ENCODE measurements at places on chromosomes 13 and 19.

DNA sequence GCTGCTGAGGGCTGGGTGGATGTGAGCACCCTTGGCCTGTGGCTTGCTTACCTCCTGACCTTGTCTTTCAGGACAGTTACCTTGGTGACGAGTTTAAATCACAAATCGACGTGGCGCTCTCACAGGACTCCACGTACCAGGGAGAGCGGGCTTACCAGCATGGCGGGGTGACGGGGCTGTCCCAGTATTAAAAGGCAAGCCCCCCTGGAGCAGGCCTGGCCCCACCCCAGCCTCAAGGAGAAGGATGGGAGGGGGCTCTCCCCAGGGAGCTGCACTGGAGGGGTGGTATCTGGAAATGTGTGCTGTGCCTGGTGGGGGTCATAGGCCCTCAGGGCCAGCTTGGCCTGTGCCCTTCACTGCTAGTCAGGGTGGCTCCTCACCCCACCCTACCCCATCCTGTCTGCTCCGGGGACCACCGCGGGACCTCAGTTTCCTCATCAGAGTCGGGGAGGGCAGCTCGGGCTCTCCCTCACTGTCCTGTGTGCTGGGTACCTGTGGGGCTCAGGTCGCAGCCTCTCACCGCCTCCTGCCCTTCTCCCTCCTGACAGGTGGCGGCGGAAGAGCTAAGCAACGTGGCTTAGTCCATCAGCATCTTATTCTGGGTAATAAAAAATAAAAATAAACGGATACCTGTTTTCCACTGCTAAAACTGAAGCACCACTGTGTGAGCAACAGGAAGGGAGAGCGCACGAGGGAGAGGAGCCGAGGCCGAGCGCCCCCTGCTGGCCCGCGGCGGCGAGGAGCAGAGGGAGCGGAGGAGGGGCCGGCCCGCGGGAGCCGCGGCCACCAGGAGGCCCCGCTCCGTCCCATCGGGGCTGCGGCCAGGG lies 29.8 kb downstream of the CERS1 start:
- DNase-seq: peak; percentile 69

- no peak for DNase-seq
Measured at GRCh38 chr13:54234607-54235006, 1206.0 kb downstream of the OLFM4 start.

GRCh38 chr19:50478901-50479715 lies 2.5 kb upstream of the GARIN5A start:
- DNase-seq: no peak

DNA sequence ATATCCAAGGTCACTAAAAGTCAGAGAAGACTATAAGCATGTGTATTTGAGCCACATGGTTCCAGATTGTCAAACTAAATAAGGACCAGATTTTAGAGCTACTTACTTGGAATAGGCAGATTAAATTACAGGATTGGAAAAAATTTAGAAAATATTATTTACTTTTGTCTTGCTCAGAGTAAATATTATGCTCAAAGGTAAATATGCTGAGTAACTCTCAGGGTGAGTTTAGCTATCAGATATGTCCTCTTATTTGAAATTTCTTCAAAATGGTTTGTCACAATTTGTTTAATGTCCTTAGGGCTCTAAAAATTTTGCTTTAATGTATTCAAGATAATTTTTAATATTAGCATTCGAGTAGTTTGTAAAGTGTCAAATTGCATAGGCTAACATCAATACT lies 2455.2 kb downstream of the PCDH9 start:
- no peak for DNase-seq

DNA sequence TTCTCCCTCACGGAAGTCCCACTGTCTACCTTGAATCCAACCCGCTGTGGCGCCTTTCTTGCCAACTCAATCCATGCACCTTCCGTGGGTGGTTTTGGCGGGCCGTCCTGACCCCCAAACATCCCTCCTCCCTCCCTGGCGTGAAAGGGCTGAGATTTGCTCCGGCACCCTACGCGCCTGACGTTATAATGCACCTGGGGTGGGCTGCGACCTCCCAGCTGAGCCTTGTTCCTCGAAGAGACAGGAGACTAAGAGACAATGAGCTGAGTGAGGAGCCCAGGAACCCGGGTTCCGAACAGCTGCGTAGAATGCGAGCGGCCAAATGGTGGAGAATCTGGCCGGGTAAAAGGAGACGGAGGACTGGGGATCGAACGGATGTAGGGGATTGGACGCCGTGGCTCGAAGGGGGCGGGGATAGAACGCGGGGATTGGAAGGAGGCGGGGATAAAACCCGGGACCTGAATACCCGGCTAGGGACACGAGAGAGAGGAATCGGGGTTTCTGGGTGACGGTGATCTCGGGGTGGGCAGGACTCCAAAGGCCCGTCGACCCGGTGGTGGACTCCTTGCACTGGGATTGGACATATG lies at the start of gene CPT1C:
TSS of gene CPT1C (plus strand) at position 461 of the 587 bp plus-strand sequence. CDS start 1,137 bp downstream, outside the sequence.
- DNase-seq: peak; percentile 51

- DNase-seq: no peak
Measured at GRCh38 chr19:54426291-54426931, 11.1 kb downstream of the TTYH1 start.

DNA sequence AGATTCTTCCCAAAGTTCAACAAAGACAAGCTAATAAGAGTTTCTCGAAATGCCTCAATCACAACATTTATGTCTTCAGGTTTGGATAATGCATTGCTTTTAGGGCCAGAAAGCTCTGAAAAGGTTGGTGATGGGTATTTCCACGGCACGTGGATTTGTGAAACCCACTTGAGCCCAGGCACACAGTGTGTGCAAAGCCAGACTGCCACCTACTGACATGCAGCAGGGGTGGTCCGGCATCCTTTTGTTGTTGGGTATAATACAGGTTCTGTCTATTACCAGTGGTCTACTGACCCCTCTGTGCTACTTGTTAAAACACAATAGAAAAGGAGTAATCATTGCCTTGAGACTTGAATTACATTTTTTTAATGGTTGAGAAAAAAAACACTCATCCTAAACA lies 225.6 kb downstream of the RAP2A start:
- no peak for DNase-seq

GRCh38 chr13:112750570-112750969 lies 60.7 kb downstream of the ATP11A start:
- no peak for DNase-seq

DNA sequence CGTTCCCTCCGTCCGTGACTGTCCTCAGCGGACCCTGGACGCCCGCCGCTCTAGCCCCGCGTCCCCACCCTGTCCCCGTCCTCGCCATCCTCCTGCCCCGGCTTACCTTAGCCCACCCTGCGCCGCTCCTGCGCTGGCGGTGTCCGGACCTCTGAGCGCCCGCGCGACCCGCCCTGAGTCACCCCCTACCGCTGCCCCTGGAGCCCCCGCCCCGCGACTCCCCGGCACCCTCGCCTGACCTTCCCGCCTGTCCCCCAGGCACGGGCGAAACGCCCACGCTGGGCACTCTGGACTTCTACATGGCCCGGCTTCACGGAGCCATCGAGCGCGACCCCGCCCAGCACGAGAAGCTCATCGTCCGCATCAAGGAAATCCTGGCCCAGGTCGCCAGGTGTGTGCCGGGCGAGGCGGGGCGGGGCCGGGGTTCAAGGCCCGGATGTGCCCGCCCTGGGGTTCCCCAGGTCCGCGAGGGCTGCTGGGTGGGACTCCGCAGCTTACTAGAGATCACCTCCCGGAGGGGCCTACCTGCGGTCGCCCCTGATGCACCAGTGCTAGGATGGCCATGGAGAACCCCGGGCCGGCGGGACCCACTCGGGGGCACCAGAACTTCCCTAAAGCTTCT lies 5.1 kb downstream of the HMG20B start:
- DNase-seq: no peak

DNA sequence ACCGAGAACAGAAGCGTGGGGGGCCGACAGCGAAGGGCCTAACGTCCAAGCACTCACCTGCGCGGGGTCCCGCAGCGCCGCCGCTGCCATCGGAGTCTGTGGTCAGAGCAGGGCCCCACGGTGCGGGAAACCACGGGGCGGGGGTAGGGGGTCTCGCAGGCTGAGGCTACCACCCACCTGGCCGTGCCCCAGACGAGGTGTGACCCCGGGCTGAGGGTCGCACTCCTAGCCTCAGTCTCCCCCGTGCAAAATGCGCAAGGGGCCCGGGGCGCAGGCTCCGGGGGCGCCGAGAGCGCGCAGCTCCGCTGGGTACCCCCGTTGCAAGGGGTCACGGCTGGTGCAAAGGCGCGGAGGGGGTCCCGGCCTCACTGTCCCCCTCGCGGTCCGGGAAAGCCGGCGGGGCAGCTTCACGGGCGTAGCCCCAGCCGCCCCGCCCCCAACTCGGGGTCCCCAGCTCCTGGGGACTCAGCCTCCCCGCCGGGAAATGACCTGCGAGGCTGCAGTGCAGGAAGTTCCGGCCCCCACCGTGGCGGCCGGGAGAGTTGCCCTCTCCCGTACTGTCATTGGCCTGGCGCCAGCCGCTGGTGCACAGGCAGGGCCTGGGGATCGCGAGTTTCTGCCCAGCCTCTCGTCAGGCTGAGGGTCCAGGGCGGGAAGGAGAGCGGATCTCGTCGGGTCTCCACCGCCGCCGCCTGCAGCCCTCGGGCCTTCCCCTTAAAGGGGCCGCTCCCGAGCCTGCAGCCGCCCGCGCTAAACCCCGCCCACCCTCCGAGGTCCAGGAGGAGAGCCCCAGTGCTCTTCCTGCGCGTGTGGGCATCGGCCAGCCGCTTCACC lies at the start of gene ZNF792:
TSS of gene ZNF792 (minus strand) at position 657 of the 834 bp plus-strand sequence. CDS start at position 90, 567 bp downstream.
- peak; percentile 43 for DNase-seq

GRCh38 chr19:3466635-3467034 lies 13.7 kb downstream of the SMIM24 start:
- no peak for DNase-seq

DNA sequence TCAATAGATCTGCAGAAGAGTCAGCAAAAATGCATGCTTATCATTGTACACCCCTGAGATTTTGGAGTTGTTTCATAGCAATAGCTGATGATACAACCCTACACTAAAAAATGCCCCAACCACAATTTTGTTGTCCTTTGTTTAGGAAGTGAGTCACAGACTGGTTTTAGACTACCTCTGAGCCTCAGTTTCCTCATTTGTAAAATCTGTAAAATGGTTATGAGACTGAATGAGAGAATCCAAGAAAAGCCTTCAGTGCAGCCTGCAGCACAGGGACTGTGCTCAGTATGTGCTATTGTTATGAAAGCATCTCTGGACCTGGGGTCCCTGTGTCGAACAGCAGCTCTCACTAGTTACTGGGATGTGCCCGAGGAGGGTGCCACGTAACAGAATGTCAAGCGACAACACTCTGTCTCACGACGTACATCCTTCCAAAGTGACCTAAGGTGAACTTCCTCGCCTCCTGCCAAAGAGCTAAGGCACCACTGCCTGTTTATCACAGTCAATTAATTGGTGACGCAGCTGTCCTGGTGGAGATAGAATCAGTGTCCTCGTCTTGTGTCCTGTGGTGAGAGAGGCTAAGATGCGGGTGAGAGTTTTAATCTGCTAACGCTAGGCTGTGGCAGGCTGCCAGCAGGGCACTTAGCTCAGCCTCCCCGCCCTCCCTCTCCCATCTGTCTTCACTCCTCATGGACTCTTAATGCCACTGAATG lies 18.1 kb downstream of the DHRS12 start:
- no peak for DNase-seq

- no peak for DNase-seq
Measured at GRCh38 chr13:74438901-74439300, 304.7 kb upstream of the KLF12 start.

- DNase-seq: no peak
Measured at GRCh38 chr13:46121597-46122163, 16.8 kb upstream of the CPB2 start.

- peak; percentile 37 for DNase-seq
Measured at GRCh38 chr19:52237771-52238400, 31.5 kb upstream of the ZNF766 start.

DNA sequence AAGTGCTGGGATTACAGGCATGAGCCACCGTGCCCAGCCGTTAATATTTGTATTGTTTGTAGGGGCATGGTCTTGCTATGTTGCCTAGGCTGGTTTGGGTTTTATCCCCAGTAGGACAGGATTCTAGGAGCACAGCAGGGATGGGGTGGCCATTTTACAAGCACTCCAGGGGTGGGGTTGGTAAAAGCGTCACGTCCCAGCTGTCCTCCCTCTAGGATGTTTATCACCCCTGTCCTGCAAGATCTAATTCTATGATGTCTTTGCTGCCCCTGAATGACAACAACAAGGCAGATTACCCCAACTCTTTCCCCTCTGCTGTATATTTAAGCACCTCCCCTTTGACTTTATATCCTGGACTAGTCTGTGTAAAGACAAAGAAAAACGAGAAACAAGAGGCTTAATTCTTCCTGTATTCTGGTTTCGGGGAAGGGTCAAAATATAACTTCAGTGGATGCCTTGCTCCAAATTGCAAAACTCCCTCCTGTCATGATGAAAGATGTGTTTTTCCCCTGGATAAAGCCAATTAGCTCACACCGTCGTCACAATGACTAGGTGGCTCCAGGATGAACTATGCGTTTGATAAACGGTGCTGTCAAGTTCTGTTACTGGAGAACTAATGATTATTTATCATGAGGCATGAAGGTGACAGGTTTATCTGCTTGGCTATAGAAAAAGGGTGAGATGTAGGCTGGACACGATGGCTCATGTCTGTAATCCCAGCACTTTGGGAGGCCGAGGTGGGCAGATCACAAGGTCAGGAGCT lies 27.8 kb upstream of the OR1M1 start:
- no peak for DNase-seq

DNA sequence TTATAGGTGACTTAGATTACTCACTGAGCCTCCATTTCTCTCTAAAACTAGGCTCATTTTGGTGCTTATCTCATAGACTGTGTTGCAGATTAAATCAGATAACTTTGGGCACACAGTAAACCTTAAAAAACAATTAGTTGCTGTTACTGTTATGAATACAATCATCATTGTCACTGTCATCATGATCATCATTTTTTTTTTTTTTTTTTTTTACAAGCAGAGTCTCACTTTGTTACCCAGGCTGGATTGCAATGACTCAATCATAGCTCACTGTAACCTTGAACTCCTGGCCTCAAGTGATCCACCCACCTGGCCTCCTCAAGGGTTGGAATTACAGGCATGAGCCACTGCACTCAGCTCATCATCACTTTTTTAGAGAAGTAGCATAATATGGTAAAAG lies 60.0 kb downstream of the VWA8 start:
- DNase-seq: peak; percentile 24

- DNase-seq: no peak
Measured at GRCh38 chr19:23957660-23958281, 43.1 kb downstream of the ZNF726 start.

DNA sequence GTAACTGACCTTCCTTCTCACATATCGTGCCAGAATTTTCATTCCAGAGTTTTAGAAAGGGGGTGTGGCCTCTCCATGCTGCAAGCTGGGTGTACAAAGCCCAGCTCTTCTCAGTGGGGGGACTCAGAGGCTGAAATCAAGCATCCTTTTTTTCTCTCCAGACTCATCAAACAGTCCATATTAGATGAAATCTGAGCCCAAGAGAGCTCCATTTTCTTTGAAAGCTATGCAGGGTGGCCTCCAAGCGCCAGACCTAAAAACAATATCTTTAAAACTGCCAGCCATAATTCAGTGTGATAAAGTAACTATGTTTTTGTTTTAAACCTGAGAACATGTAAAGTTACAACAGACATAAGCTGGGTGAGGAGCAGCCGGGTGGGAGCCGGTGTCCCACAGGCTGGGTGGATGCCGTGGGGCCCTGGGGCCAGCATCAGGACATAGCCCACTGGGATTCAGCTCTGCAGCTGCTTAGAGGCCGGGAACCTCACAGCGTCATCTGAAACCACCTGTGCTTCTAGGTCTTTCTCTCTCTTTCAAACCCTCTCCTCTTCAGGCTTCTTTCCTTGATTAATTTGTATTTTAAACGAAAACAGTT lies 249.2 kb downstream of the ZNF536 start:
- DNase-seq: no peak

GRCh38 chr19:16336571-16336970 lies 11.9 kb downstream of the KLF2 start:
- no peak for DNase-seq

- no peak for DNase-seq
Measured at GRCh38 chr19:34393031-34393430, 11.2 kb upstream of the PDCD2L start.

Measured in stimulated activated CD4-positive, alpha-beta T cell treated with anti-CD3 and anti-CD28 coated beads, Interleukin-2, amount 100 ng/mL, for 48 hours (primary cell).